Stimulated activated CD4-positive, alpha-beta T cell treated with anti-CD3 and anti-CD28 coated beads, TNF-alpha, amount 100 ng/mL, for 1 hour (primary cell): ENCODE measurements at places on chromosomes 1 and 21.

GRCh38 chr1:54301497-54301896 lies 101.5 kb downstream of the MRPL37 start:
- DNase-seq = no peak

GRCh38 chr1:178724728-178725465 lies at the start of gene RALGPS2:
Gene RALGPS2 (plus strand): TSS chr1:178725244. CDS start chr1:178776765, 51,521 bp downstream.
- DNase-seq = peak; percentile 49

- DNase-seq = no peak
Observed at GRCh38 chr1:153538315-153538821, 2.4 kb downstream of the S100A5 start.

GRCh38 chr1:61995641-61996040 lies 199.0 kb upstream of the L1TD1 start:
- DNase-seq = no peak

DNA sequence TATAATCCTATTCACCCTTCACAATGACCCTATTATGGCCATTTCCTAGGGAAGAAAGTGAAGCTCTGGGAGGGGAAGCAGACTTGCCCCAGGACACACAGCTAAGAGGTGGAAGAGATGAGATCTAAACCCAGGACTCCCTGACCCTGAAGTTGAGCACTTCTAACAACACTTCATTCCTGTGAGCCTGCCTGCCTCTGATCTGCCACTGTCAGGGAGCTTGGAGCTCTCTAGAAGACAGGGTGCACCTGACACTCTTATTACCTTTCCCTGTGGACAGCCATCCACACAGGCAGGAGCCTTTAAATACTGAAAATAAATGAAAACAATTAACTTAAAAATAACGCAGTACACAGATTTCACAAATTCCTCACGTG lies 599 bp downstream of the MKNK1 start:
- DNase-seq = no peak

GRCh38 chr1:97304366-97304765 lies 582.8 kb downstream of the PTBP2 start:
- DNase-seq = no peak

DNA sequence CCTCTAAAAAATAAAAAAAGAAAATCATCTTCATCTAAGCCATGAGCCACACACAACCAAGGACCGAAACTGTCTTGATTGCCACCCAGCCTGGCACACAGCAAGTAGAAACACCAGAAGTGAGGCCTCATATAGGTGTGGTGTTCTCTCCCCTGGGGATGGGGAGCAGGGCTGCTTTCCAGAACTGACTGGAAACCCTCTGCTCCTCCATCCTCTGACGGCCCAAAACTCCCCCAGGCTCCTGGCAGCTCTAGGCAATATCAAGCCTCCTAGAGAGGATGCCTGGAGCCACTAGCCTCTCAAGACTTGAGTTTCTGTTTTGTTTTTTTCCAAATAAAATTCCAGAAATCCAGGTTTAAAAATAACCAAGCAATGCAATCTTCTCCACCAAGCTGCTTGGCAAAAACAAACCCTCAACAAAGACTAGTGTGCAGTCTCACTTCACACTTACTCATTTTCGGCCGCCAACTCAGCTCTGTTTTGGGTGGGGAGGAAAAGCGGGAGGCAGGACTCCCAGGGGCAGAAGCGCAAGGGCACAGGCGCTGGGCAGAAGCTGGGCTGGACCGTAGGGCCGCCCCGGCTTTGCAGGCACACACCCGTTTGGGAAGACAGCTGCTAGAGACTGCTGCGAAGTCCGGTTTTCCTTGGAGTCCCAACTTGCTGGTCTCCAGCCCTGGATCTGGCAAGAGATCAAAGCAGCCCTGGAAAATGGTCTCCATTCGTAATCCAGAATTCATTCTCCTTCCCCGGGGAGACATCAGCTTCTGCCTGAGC lies 78.2 kb upstream of the CAPZB start:
- DNase-seq = no peak

DNA sequence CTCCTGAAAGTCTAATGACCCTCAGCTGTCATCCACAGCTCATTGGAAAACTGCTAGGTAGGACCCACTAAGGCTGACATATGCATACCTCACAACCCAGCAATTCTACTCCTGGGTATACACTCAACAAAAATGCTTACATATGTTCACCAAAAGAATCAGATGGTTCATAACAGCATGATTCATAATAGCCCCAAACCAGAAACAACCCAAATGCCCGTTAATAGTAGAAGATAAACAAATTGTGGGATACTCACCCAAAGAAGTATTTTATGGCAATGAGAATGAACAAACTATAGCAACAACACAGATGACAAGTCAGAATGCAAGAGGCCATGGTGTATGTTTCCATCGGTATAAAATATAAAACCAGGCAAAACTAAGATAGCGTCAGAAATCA lies 124.6 kb downstream of the HLCS start:
- no peak for DNase-seq
